ENCODE measurements at places on chromosomes 3 and 15. TPM values are rescaled to one million over a fixed set of nuclear protein-coding genes. Genes with fewer than 3 reads are reported as not detected.
A peak's percentile ranks its signal among the peaks of the same experiment; 100 is the strongest.

- no peak for DNase-seq
These were observed 243.1 kb downstream of the TLE3 start for GRCh38 chr15:69854521-69855181.

GRCh38 chr3:40310705-40311104, 1.2 kb downstream of the EIF1B start:
- DNase-seq = no peak

GRCh38 chr15:78730955-78731354, 80.3 kb downstream of the ADAMTS7 start:
- DNase-seq = peak; percentile 16

DNA sequence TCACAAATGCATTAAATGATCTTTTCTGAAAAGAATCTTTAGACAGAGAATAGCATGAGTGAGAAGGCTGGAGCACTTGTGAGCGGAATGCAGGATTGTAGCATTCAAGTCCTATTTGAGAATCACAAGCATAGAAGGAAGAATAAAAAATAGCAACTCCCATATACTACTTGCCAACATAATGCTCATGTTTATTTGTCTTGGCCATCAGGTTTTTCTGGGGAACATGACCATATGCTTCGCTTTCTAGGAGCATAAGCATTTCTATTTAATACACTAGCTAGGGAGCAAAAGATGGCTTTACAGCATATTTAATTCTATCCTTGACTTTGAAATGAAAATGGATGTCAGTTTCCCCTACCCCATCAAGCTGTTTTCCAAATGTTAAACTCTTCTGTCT, 170.3 kb upstream of the MITF start:
- DNase-seq = no peak

DNA sequence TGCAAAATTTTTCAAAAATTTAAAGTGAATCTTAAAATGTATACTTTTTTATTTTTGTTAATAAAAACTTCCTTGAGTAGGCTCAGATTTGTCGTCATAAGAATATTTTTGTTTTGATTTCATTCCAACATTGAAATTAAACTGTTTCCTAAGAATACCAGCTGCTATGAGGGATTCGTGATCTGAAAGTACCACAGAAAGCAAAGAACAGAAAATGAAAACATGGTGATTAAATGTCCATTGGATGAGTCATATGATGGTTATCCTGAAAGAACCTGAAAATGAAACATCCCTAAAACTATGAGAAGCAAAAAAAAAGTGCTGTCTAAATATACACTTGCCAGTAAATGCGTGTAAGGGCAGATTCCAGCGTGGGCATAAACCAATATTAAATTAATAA, 143.8 kb downstream of the GMNC start:
- no peak for DNase-seq

DNA sequence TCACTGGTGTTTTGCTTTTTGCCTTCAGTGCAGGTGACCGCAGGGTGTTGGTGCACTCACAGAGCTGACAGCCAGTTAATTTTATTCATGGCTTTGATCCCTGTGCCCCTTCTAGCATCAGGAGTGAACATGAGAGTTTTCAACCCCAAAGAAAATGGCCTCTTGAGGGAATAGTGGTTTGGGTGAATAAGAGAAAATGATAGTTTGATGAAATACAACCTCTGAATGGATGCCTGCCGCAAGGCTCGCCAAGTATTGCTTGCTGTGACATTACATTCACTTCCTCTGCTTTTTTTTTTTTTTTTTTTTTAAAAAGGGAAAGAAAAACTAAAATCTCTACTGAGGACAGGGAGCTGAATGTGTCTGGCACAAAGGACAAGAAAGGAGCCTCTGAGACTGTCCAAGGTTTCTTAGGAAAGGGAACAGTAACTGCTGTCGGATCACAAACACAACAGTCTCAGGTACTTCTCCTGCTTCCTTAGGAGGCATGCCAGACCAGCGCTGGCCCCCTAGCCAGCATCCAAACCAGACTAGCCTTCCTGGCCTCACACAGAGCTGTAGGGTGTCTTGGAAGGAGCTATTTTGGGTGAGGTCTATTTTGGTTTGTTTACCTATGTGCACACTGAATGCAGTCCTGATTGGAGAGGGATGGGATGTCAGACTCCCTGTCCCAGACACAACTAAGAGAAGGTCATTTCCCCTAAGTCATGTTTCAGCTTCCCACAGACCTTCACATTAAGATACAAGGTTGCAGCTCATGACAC, 29.0 kb downstream of the CCDC80 start:
- DNase-seq = no peak

- DNase-seq = no peak
These were observed 31.6 kb upstream of the CLDN18 start for GRCh38 chr3:137978328-137978727.

ATP13A5 gene
- total RNA-seq = not detected

FRMD5 gene
- total RNA-seq = not detected

SLC6A11 gene
- 0.13 TPM for total RNA-seq

SPTBN5 gene
- total RNA-seq = 3.5 TPM

ARGFX gene
- total RNA-seq = not detected

HTR3E gene
- total RNA-seq = not detected

Measured in left lobe of liver (tissue), 2 donors.